ENCODE measurements at places on chromosomes 1 and 21.

DNA sequence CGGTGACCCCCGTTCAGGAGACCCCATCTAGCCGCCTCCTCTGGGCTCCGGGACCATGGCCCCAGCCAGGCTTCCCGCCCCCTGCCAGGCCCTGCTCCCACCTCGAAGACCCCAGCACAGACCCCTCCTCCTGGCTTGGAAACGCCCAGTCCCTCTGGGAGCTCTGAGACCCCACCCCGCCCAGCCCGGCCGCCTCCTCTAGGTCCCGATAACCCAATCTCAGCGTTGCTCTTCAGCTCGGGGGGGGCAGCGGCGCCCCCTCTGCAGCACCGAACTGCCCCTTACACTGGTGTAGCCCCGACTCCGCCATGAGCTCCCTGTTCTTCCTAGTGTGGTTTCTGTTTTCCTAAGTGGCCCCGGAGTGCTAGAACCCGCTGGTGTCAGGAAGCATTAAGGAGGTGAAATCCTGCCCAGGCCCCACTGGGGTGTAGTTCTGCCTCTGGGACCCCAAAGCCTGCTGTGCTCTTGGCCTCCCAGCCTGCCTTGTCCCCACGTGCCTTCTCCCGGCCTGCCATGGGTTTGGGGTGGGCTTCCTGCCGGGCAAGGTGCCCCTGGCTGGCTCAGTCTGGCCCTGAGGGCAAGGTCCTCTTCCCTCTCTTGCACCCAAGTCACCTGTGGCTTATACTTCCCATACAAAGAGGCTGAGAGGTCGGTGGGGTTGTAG, 10.7 kb upstream of the MMEL1 start:
- DNase-seq, result no peak

DNA sequence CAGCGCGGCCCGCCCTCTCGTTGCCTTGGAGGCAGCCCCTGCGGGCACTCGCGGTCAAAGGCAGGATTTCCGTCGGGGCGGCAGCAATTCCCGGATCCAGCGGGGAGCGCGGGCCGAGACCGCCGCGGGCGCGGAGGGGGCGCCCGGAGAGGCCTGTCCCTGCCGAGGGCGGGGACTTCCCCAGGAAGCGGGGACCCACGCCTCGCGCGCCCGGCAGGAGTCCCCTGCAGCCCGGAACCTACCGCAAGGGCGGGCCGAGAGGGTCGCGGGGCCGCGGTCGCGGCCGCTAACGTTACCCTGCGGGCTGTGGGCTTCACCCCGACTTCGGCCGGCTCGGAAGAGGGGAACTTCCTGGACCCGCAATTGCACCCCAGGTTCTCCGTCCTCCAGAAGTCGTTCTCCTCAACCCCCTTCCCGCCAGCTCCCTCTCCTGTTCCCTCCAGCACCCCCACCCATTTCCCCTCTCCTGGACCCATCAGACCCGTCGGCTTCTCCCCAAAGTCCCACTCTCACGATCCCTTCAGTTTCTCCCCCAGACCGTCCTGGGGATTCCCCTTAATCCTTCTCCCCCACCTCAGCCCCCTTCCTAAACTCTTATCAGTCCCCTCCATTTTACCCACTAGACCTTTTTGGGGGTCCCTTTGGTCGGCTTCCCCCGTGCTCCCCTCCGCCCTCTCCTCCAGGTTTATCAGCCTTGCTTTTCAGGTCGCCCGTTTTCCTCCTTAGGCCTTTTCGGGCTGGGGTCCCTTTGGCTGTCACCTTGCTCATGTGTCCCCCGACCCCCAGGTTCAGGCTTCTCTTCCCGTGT, 604 bp downstream of the FGR start:
- no peak for DNase-seq

GRCh38 chr1:167629681-167630567, at the start of gene RCSD1:
Gene RCSD1, plus strand, starts transcription at chr1:167630232. Its CDS starts 192 bp downstream, at chr1:167630424.
- no peak for DNase-seq

DNA sequence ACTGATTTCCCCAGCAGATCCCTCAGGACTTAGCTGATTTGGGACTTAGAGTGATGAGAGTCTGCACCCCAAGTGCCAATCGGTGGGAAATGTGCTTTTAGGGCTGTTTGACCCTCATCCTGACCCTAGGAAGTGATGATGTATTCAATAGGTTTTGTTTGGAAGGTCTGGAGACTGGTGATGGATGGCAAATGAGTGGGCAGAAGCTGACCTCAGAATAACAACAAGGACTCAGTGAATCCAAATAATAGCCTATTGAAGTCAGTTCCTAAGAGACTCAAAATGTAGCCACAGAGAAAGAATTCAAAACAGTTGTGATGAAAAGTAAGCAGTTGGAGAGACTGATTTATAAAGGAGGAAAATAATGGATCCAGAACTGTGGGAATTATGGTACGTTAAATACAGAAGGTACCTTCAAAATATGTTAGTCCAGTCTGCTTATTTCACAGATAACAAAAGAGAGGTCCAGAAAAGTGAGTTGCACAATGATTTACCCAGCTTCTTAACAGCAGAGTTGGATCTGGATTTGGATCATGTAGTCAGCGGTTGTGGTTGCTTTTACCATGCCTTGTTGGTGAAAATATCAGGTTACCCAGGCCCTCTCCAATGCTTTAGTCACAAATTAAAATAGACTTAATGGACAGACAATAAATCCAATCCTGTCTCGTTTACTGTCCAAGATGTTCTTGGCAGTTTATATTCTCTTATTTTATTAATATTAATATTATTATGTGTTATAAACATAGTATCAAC, 123.0 kb upstream of the PTBP2 start:
- DNase-seq, result no peak

Data from NCI-H187 treated with DMSO at 0.1 percent for 48 hours (cell line).